Psoas muscle (tissue), 8 donors: ENCODE measurements at places on chromosomes 3 and 15. TPM values are rescaled to one million over a fixed set of nuclear protein-coding genes. Genes with fewer than 3 reads are reported as not detected.

DNA sequence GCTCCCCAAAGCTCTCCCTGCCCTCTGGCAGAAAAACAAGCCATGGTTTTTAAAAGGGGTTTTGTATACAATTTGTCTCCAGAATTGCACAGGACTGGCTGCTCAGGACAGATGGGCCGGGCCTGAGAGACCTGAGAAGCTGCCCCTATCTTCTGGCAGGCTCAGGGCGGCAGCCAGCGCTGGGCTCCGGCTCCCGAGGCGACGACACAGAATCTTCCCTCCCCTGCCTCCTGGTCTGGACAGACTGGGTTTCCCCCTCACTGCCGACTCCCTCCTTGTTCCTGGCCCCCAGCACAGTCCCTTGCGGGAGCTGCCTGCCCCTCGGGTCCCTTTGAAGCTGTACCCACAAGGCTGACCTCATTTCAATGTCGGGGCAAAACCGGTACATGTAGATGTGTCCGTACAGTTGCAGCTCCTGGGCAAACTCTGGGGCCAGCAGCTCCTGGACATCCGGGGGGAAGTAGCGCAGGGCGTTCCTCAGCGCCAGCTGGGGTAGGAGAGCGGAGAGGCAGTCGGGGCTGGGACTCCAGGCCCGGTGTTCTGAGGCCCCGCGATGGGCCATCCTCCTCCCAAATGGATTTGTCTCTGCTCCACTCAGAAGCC, 7.2 kb downstream of the UROC1 start:
- DNase-seq = peak; percentile 32

The RCN2 gene
- 27.1 TPM for total RNA-seq

GRCh38 chr15:94655249-94655880, 424.0 kb downstream of the MCTP2 start:
- DNase-seq = no peak

GRCh38 chr15:76335307-76336253, 993 bp upstream of the ISL2 start:
- DNase-seq = no peak

The CPOX gene
- total RNA-seq = 7.1 TPM

The STRIT1 gene
- total RNA-seq = 714 TPM

The CSPG4 gene
- total RNA-seq = 49.5 TPM

The SNUPN gene
- 17.9 TPM for total RNA-seq

- no peak for DNase-seq
Observed at GRCh38 chr3:8532251-8532871, 30.7 kb downstream of the LMCD1 start.

The TATDN2 gene
- total RNA-seq = 22.7 TPM

GRCh38 chr15:68885070-68885469, 45.3 kb upstream of the SPESP1 start:
- DNase-seq = no peak

The NLGN1 gene
- 1.0 TPM for total RNA-seq

GRCh38 chr15:100919481-100920405, 586 bp downstream of the LRRK1 start:
- DNase-seq = no peak

- peak; percentile 52 for DNase-seq
Observed at GRCh38 chr3:157282261-157283191, 122.6 kb upstream of the CCNL1 start.

DNA sequence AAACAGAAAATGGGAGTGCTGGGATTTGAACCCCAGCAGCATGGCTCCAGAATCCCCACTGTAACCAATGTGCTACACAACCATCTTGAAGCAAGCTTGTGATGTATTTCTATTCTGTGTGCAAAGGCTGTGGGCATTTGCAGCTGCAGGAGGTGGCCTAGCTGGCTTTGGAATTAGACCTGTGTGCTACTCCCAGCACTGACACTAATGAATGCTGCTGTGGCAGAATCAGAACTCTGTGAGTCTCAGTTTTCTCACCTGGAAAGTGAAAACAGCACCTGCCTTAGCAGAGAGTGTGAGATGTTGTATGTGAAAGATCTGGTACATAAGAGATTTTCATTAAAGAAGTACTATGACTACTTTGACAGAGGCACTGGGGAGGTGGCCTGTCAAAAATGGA, 21.5 kb upstream of the SMAD6 start:
- no peak for DNase-seq

GRCh38 chr3:150760431-150761200, 2.4 kb downstream of the SIAH2 start:
- DNase-seq = no peak

The DYNC1LI1 gene
- 47.3 TPM for total RNA-seq

The IFT122 gene
- 4.5 TPM for total RNA-seq

GRCh38 chr15:63517628-63518027, 13.2 kb downstream of the USP3 start:
- DNase-seq = no peak

- no peak for DNase-seq
Observed at GRCh38 chr15:80591938-80592825, 102.9 kb upstream of the ABHD17C start.

The PRR20G gene
- total RNA-seq = not detected

The HTR3C gene
- not detected for total RNA-seq

DNA sequence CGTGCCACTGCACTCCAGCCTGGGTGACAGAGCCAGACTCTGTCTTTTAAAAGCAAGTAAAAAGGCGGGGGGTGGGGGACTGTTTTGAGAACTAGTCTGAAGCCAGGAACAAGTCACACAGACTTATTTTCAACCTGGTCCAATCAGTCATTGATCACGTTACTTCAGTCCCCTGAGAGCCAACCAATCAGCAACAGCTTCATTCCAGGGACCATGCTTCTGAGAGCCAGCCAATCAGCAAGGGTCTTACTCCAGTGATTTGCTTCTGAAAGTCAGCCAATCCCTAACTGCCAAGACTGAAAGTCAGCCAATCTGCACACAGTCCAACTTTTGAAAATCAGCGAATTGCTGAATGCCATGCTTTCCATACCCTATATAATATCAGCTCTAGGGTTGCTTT, 48.6 kb upstream of the C15orf39 start:
- DNase-seq = no peak

The ASB14 gene
- 0.76 TPM for total RNA-seq

GRCh38 chr3:164406281-164406680, 672.0 kb downstream of the SI start:
- DNase-seq = no peak

DNA sequence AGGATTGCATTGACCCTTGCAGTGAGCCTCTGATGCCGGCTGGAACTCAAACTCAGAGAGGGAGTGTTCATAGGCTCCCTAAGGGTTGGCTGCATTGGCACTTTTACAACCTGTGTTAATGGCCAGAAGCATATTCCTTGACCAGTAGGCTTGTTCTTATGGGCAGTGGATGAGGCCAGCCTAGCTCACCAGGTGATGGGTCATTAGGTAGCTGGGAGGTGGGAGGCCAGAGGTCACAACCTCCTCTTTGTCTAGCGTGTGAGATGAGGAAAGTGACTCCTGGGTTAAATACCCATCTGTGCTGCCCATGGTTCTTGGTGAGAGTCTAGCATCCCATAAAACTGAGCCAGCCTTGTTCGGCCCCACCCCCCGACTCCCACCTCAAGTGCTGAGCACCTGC, 275.7 kb upstream of the CTNNB1 start:
- DNase-seq = no peak

- no peak for DNase-seq
Observed at GRCh38 chr3:44342176-44342790, 3.7 kb downstream of the TCAIM start.

GRCh38 chr15:99930696-99931095, 197.5 kb upstream of the LYSMD4 start:
- DNase-seq = no peak

- no peak for DNase-seq
Observed at GRCh38 chr3:149203758-149204157, 17.9 kb downstream of the CP start.

DNA sequence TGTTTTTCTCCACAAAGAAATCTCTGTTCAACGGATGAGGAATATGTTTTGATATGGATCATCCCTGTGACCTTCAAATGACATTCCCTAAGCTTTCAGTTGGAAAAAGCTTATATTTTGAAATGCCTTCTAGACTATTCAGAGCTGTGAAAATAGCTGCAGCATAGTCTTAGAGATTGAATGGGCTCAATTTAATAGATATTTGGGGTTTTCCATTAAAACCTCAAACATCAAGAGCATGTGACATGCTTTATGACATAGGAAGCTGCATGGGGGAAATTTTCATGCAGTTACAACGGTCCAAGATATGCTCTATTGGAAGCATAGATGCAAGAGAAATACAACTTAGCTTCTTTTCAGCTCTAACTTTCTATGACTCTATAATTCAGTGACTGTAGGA, 102.8 kb downstream of the LSAMP start:
- DNase-seq = no peak

DNA sequence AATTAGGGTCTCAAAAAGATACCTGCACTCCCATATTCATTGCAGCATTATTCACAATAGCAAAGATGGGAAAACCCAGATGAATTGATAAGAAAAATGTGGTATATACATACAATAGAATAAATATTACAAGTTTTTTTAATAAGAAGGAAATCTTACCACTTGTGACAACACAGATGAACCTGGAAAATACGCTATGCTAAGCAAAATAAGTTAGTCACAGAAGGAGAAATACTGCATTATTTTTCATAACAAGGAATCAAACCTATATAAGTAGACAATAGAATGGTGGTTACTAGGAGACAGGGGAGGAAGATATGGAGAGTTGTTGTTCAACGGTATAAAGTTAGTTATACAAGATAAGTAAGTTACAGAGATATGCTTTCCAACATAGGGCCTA, 130.0 kb downstream of the GSK3B start:
- DNase-seq = no peak

GRCh38 chr3:6803619-6804018, 57.3 kb upstream of the GRM7 start:
- no peak for DNase-seq

DNA sequence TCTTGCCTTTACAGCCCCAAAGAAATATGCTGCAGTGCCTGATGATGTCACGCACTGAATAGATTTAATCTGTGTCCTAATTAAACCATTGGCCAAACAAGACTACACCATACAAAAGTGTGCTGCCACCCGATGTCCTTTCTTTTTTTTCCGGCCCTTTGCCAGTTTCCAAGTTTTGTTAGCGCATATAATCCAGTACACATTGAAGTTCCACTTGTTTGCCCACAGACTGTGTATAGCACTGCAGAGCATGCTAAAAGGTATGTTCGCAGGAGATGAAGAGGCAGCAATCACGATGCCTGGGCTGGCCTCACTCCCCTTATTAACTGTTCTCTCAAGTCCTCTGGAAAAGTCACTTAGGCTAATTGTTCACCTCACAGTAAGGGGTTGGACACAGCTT, 26.8 kb downstream of the MRPS25 start:
- no peak for DNase-seq

The LEKR1 gene
- total RNA-seq = not detected

The RLBP1 gene
- not detected for total RNA-seq

DNA sequence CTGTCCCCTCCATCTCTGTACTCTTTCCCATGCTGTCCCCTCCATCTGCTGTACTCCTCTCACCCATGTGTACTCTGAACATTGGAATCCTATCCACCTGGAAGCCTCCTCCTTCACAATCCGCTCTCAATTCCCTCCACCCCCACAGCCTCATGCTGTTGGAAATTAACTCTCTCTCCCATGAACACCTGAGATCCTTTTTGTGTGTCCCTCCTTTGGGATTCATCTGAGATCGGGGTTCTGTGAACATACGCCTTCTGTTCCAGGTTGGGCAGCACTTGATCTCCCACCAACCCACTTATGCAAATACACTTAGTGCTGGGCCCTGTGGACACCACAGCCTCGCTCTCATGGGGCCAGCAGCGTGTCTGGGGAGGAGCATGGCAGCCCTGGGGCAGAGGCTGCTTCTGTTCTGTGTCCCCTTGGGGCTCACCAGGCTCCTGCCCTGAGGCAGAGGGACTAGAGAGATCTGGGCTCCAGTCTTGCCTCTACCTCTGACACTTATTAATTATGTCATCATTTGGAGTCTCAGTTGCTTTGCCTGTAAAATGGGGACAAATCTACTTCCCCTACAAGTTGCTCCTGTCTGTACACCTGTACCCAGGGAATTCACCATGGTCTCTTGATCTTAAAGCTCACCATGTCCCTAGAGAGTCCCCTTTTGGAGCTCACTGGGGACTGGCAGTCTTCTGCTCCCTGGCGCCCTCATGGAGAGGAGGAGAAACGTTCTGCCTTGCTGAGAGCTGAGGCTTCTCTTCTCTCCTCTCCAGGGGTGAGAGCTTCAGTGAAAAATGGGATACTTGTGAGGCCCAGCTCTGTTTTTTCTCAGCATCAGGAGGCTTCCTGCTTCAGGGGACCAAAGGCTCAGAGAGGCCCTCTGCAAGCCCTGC, 42.7 kb downstream of the ITGA11 start:
- no peak for DNase-seq

DNA sequence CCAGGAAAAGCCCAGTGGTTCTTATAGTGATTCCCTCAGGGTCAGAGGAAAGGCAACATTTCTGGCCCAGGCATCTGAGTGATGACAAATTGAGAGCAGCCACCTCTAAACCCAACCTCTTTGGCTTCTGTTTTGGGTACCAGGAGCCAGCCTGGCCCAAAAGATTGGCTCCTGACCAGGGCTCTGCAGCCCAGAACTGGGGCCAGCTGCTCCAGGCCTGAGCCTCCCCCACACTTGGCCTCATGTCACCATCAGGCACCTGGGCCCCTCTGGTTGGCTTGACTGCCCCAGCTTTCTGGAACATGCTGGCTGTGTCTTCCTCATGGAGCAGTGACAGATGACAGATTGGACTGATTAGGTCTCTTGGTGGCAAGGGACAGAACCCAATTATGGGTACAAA, 26.0 kb upstream of the HCN4 start:
- no peak for DNase-seq

The NGLY1 gene
- 37.5 TPM for total RNA-seq

The DAPK2 gene
- total RNA-seq = 59.0 TPM

DNA sequence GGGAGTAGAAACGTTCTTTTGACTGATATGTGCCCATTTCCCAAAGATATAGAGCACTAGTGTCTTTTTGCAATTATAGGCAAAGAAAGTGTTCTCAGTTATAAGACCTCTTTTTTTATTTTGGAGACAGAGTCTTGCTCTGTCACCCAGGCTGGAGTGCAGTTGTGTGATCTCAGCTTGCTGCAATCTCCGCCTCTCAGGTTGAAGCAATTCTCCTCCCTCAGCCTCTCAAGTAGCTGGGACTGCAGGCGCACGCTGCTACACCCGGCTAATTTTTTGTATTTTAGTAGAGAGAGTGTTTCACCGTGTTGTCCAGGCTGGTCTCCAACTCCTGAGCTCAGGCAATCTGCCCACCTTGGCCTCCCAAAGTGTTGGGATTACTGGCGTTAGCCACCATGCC, 20.7 kb upstream of the ZNF639 start:
- DNase-seq = no peak

GRCh38 chr15:57476533-57476975, 100.2 kb downstream of the CGNL1 start:
- no peak for DNase-seq
